ENCODE measurements at places on chromosomes 4 and X.

- peak; percentile 62 for DNase-seq
Measured at GRCh38 chr4:77022560-77023179, 53.1 kb downstream of the CCNI start.

GRCh38 chr4:23161787-23162186, 469.1 kb downstream of the GBA3 start:
- DNase-seq = peak; percentile 72

DNA sequence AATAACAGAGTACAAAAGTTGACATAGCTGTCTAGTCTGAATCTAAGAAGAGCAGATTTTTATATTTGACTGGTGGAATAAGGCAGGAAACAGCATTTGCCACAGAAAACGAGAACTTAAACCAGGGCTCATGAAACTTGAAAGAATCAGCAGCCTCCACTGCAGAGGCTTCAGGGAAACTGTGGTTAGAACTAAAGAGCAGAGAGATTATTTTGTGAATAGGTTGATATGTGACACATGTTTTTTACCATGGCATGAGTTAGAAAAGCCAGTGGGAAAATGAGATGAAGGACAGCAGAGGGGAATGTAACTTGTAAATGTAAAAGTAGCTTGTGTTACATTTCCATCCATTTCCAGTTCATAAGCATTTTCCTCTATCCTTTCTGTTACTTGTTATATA, 63.7 kb upstream of the CAMK2D start:
- DNase-seq = no peak

GRCh38 chr4:151922811-151923210, 162.0 kb upstream of the GATB start:
- no peak for DNase-seq

DNA sequence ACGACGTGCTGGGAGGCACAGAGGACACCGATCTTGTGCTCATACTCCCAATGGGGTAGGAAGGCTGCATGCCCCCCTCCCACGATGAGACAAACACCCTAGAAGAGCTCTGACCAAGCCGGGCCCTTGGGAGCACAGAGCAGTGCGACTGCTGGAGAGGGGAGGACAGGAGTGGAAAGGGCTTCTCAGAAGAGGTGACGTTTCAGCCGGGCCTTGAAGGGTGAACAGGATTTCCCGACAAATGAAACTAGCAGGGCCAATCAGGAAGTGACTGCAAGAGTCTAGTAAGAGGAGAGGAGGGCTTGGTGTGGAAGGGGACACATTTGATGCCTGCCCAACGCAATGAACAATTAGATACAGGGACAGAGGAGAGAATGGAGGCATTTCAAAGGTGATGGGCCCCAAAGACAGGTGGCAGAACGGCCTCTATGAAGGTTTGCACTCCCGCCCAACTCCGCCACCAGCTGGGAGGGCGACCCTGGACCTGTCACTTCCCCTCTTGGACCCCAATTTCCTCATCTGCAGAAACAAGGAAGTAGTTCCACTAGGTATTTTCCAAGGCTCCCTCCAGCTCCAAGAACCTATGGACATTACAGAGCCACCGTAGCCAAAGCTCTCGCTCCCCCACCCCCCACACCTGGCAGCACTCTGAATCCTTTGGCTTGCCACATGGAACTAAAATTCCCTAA, 3.9 kb downstream of the HCFC1 start:
- no peak for DNase-seq

- no peak for DNase-seq
Measured at GRCh38 chrX:861921-862320, 231.3 kb downstream of the SHOX start.

DNA sequence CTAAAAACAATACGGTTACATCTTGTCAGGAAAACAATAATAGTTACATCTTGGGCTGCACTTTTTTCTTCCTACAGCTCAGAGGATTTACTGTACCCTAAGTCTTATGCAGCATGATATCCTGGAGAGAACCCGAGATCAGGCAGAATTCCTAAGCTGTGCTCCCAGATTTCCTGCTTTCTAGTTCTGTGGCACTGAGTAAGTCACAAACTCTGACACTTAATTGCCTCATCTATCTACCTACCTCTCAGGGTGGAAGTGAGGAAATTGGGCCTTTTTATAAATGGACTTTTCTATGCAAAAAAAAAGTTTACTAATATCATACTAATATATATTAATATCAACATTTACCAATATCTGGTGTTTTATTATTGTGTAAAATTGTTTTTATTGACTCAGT, 438.5 kb downstream of the INPP4B start:
- no peak for DNase-seq

DNA sequence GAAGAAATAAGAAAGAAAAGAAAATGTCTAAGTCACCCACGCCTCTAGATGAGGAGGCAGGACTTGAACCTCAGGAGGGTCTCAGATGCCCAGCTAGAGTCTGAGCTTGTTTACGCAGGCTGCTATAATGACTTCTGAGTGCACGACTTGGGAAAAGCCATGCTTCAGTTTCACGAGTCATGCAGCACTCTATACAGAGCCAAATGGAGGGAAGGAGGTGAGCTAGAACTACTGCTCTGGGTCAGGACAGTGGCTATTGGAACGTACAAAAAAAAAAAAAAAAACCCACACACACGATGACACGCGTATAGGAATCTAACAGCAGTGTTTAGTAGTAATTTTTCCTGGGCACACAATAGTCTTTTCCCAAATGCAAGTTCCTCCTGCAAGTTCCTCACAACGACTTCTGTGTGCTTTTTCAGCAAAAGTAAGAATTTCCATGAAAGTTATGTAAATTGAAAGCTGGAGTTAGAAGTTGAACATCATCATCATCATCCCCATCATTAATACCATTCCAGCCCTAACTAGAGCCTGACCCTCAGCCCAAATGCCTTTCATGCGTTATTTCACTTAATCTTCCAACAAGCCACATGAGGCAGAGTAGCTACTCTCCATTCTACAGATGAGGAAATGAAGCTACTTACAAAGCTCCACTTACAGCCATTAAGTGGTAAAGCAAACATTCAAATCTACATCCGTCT, 36.6 kb downstream of the IRF2 start:
- no peak for DNase-seq

DNA sequence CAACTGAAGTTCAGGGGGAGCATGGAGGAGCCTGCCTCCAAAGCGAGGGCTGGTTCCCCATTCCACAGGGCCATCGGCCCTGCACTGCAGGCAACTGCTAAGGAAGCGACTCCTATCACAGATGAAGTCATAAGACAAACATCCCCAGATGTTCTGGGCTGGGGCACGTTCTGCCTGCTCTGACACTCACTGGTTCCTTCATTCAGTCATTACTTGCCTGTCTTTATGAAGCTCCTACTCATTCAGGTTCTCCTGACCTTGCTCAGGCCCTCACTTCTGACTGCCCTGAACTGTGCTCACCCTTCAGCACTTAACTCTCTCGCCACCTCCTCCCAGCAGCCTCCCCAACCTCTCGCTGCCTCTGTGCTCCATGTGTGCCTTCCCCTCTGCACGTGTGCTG, 2.5 kb upstream of the SLC2A9 start:
- no peak for DNase-seq

DNA sequence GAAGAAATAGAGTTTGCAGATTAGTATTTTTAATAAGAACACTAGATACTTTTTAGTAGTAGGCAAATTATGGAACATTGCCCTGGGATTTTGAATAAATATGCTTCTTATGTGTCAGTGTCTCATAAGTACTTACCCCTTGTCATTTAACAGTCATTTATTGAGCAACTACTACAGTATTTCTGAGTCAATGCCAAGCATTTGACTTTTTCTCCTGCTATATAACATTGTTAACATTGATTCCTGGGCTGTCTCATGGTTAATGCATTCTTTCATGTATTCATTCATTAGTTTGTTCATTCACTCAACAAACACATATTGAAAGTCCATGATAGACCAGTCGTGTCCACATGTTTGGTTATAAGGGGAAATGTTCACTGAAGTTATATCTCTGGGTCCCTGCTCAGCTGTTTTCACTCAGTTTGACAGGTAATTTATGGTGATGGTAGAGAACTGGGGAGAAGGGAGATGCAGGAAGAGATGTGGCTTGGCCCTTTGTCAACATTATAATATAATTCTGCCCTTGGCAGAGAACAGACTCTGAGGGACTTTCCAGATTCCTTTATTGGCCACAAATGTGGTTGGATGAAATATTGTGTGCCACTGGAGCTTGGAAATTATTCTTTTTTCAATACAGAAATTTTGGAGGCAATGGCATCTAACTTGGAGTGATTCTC, 49.8 kb downstream of the OSTC start:
- no peak for DNase-seq

- DNase-seq = no peak
Measured at GRCh38 chr4:14180983-14181601, 553.6 kb upstream of the BOD1L1 start.

- DNase-seq = no peak
Measured at GRCh38 chr4:94673961-94674360, 83.8 kb upstream of the BMPR1B start.

- no peak for DNase-seq
Measured at GRCh38 chrX:70754169-70754848, 154.2 kb downstream of the TEX11 start.

GRCh38 chrX:15321447-15321846, 6.0 kb upstream of the ASB11 start:
- DNase-seq = no peak

- no peak for DNase-seq
Measured at GRCh38 chrX:66504481-66504880, 134.4 kb downstream of the EDA2R start.

- DNase-seq = no peak
Measured at GRCh38 chr4:146567396-146567795, 45.7 kb upstream of the SLC10A7 start.

GRCh38 chr4:89665662-89666061, 171.3 kb downstream of the SNCA start:
- no peak for DNase-seq

DNA sequence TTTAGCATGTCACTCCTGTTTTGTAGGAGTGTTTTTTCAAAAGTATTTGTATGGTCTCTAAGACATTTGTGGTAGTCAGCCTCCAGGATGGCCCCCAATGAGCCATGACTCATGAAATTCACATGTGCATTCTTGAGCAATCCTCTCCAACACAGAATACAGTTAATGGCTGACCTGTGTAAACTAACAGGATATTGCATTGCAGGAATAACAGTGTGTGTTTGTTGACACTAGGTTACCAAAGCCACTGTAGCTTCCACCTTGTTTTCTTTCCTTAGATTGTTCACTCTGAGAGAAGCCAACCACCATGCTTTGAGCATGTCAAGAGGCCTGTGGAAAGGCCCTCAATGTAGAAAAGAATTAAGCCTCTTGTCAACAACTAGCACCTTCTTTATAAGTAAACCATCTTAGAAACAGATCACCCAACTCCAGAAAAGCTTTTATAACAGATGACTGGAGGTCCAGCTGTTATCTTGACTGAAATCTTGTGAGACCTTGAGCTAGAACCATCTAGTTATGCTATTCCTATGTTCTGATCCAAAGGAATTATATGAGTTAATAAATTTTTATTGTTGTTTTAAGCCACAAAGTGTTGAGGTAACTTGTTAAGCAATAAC, 28.5 kb downstream of the TBCK start:
- no peak for DNase-seq

DNA sequence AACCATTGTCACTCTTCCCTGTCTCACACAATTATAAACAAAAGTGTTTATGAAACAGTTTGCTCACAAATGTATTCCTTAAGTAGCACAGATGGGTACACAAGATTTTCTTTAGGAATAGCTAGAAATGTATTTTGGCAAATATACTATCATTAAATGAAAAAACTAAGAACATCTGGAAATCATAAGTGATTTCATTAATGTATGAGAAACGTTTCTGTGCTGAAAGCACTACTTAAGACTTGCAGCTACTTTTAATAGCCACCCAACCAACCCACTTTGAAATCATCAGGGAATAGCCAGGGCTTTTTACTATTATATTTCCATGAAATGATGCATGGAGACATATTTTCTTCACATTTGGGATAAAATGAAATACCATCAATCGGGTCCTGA, 62.3 kb upstream of the NAP1L5 start:
- no peak for DNase-seq

- DNase-seq = no peak
Measured at GRCh38 chr4:184591070-184591677, 58.1 kb downstream of the CASP3 start.

DNA sequence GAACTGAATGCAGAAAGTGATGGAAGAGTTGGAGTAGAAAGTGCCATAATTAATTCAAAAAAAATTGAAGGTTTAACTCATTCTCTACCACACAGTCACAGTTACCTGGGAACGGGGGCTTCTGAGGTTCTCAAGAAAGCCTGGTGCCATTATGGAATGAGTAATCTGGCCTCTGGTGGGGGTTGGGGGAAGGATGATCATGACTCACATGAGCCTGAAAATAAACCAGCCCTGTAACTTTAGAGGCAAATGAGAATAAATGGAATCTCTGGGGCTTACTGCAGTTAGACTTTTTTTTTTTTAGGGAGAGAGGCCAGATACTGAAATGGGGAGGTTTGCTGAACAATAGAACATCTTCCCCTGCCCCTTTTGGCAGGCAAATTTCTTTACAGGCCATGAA, 55.3 kb downstream of the SOD3 start:
- DNase-seq = no peak

- no peak for DNase-seq
Measured at GRCh38 chr4:128060121-128060698, 902 bp upstream of the LARP1B start.

DNA sequence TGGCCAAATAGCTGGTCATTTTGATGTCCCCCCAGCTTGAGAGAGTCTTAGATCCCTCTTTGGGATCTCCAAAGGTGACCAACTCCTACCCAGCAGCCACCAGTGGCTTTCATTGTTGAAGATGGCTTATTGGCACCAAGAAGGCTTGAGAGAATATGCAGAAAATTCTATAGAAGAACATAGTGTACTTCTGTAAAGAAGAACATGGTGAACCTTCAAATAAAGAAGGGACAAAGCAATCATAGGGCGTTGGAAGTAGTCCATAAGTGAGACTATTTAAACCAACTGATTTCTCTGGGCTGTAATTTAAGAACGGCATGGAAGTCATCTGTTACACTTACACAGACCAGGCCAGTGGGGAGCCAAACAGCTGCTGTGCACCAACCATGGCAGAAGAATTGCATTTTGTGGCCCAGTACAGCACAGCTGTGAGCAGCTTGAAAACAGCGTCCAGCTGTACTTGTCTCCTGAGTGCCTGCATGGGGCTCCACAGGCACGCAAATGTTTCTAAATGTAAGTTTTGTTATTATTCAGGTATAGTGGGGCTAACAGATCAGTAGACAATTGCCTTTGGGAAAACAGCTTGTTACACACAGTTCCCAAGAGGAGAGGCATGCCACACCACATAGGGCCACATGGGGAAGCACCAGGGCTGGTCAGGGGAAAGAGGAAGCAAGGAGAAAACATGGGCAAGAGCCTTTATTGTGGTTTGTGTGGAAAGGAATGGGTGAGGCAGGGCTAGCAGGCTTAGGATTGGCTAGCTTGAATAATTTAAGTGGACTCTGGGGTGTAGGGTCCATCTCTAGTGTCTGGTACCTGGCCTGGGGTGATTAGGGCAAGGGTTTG, 125.0 kb downstream of the ARHGAP6 start:
- no peak for DNase-seq

GRCh38 chr4:170400361-170400760, 310.6 kb upstream of the AADAT start:
- DNase-seq = no peak

- DNase-seq = no peak
Measured at GRCh38 chr4:81509822-81510221, 38.1 kb upstream of the RASGEF1B start.

Measured in neuronal stem cell (in vitro differentiated cells).